ENCODE measurements at places on chromosomes 7 and 10.

DNA sequence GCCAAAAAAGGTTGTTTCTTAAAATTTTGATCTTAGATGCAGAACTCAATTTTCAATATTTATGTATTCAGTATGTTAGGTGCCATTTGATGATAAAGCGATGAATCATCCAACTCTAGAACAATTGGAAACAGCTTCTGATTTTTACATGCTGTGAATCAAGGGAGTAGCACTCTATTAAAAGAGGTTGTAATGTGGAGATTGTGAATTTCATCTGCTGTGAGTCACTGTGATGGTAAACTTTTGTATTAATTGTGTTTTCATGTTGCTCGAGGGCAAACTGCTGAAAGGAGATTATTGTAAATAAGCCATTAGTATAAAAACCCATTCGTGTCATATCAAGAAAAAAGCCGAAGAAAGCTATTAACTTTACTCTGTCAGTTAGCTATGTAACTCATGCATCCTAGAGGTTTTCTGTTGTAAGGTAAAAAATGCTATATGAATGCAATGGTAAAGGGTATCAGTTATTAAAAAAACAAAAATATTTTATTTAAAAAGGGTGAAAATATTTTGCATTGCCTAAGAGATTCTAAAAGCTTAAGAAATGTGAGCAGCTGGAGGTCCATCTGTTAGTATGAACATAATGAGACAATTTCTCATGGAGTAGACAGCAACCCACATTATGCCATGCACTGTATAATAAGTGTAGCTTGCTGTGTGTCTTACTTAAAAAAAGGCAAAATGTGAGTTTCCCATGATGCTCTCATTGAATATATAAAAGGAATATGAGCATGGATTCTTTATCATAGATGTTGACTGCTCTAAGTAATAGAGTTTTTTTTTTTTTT lies 511.0 kb upstream of the PCDH15 start:
- no peak for DNase-seq

DNA sequence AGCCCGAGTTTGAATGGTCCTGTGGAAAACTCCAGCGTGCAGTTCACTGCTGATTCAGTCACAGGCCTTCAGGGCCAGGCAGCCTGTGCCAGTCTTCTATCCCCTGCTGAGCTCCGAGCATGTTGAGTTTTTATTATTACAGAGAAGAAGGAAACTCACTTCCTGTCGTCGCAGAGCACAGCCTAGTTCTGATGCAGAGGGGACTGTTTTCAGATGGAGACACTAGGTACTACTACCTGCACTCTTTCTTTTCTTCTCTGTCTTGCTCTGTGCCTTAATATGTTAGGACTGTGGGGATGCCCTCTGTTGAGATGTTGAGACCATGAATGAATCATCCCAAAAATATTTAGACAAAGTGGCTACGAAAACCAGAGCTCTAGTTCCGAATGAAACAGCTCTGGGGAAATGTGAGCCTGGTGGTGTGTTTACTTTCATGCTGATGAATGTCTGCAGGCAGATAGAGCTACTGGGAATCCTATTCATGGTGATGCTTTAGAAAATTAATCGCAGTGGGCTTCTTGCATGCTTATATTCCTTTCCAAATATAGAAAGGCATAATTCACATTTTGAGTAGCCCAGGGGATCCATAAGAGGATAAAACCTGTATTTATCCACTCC lies 29.6 kb downstream of the CASP7 start:
- DNase-seq: no peak

DNA sequence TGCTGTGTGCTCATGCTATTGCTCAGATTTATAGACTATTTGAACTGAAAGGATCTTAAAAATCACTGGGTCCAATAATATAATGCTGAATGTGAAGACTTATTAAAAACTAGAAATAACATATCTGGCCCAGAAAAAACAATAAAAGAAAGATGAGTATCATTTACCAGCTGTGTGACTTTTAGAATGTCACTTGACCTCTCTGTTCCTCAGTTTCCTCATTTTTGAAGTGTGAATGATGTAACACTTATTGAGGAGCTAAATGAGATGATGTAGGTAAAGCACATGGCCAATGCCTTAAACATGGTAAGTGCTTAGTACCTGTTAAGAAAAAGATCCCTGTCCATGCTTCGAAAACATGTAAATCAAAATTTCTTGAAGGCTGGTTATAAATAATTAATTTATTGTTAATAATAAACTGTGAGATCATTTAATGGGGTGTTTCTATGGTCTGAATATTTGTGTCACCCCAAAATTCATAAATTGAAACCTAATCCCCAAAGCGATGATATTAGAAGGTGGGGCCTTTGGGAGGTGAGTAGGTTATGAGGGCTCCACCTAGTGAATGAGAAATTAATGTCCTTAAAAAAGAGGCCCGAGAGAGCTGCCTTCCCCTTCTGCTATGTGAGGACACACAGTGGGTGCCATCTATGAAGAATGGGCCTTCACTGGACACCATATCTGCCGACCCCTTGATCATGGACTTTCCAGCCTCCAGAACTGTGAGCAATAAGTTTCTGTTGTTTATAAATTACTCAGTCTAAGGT lies 13.0 kb downstream of the DNTT start:
- DNase-seq: no peak

DNA sequence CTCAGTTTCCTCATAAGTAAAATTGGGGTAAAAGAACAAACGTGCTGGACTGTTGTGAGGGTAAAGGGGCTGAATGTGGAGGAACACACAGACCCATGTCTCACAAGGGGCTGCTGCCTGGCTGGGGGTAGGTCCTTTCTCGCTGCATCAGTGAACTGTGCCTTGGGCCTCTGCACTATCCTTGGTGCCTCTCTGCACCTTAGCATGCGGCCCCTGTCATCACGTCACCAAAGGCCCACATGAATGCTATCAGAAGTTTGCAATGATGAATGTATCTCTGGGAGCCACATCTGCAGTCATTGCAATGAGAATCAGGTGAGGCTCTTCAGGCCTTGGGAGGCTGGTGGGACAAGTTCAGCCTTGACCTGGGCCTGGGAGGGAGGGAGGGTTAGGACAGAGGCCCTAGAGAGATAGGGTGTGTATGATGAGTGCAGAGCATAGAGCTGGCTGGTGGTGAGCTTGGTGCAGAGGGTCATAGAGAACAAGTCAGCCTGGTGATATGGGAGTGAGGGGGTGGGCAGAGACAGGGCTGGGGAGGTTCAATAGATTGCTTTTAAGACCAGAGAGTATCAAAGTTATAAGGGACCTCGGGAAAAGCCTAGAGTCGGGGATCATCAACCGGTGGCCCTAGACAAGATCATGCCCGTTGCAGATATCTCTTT lies 308.4 kb downstream of the RPS24 start:
- DNase-seq: no peak

DNA sequence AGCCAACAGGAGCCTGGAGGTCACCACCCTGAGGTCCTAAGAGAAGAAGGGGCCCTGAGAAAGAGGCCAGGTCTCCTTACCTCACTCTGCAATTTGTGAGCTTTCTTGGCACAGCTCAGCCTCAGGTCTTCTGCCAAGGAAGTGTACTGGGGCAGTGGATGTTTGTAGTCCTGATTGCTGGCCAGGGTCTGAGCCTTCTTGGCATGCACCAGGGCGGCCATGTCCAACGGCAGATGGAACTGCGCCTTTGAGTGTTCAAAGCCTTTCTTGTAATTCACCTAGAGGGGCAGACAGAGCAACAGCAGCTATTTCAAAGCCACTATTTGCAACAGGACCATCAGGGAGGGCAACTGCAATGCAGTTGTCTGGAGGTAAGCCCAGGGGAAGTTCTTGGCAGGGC lies 51.7 kb downstream of the NRAP start:
- peak; percentile 70 for DNase-seq

DNA sequence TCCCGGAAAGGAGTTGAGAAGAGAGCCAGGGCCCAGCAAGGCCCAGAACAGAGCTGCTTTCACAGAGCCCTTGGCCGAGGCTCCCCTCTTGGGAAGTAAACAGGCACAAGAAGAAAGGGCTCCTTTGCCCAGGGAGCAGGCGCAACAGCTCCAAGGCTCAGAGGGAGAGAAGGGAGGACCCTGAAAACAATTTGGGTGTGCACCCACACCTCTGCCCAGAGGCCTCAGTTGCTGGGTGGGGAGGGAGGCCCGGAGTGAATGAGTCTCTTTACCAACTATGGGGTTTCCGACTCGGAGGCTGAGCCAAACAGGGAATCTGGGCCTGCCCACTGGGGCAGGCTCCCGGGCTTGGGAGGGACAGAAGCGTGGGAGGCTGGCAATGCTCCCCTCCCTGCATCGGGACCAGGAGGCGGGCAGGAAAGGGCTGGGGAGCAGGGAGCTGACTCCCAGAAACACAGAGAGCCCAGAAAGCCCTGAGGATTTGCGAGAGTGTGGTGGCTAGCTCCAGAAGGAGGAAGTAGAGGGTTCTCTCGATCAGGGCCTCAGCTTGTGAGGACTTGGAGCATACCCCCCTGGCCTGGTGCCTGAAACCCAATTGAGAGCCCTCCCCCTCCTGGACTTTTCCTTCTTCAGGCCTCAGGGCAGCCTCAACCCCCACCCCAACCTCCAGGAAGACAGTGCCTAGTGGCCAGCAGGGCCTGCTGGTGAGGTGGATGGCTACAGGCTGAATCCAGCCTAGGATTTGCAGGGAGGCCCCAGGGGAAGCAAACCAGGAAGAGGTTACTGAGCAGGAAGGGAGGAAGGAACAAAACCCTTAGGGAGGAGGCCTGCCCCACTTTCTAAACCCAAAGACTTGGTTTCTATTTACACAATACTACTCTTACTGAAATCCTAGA lies 6.2 kb downstream of the C10orf105 start:
- peak; percentile 89 for DNase-seq

DNA sequence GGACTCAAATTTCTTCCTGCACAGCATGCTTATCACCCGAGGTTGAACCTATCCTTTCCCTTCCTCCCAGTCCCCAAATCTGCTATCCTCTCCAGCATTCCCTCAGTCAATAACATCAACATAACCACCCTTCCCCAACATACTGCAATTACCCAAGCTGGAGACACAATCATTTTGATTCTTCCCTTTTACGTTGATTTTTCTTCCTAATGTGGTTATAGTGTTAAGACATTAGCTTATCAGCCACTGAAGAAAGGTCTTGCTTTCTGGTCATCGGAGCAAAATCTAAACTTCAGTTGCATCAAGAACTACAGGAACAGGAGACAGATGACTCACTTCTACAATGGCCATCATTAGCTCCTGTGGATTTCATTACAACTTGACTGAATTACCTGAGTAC lies 3.5 kb upstream of the HBP1 start:
- DNase-seq: no peak

- no peak for DNase-seq
Observed at GRCh38 chr7:17207220-17207619, 91.2 kb upstream of the AHR start.

DNA sequence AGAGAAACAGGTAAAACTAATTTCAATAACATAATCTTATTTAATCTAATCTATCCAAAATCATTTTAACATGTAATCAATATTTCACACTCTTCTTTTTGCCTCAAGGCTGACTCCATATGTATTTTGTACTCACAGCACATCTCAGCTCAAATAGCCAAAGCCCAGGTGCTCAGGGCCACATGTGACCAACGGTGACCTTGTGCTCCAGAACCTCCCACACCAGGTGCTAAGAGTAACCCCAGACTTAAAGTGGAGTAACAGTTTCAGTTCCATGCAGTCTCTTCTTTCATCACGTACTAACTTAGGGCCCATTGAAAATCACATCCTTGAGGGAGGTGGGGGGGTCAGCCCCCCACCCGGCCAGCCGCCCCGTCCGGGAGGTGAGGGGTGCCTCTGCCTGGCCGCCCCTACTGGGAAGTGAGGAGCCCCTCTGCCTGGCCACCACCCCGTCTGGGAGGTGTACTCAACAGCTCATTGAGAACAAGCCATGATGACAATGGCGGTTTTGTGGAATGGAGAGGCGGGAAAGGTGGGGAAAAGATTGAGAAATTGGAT lies 47.3 kb downstream of the NCAPG2 start:
- no peak for DNase-seq

DNA sequence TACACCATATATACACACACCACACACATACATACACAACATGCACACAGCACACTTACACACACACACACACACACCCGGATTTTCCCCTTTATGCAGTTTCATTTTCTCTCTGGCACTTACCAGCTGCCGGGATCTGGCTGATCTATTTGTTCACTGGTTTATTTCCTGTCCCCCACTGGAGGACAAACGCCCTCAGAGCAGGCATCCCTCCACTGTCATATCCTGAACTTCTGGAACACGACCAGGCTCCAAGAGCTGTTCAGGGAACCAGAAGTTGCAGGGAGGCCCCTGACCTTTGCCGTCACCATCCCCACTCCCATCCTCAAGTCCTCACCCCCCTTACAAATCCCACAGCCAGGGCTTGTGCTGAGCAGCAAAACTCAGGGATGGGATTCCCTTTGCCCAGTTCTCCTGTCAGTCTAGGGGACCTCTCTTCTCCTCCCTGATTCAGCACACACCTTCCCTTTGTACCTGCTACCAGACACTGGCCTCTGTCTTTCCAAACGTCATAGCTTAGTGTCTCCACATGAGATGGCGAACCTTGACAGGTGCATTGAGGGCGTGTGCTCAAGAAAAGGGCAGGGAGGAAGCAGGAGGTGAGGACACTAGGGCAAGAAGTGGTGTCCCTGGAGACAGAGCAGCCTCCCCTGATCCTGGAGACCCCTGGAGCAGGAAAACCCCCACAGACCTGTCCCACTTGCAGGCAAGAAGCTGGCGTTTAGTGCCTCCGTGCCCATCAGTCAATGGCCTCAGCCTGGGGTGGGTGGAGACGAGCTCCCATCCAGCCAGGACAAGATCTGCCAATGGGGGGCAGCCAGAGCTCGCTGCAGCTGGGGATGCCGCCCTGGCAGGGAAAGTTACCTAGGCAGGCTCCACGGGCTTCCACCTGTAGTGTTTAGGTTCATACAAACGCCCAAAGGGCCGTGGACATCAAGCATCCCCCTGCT lies 12.7 kb upstream of the DOCK1 start:
- no peak for DNase-seq

GRCh38 chr10:119398996-119399395 lies 143.5 kb downstream of the RGS10 start:
- no peak for DNase-seq

- DNase-seq: no peak
Observed at GRCh38 chr7:36021367-36021766, 131.7 kb upstream of the EEPD1 start.

GRCh38 chr10:130959752-130960195 lies 351.7 kb downstream of the TCERG1L start:
- DNase-seq: no peak

DNA sequence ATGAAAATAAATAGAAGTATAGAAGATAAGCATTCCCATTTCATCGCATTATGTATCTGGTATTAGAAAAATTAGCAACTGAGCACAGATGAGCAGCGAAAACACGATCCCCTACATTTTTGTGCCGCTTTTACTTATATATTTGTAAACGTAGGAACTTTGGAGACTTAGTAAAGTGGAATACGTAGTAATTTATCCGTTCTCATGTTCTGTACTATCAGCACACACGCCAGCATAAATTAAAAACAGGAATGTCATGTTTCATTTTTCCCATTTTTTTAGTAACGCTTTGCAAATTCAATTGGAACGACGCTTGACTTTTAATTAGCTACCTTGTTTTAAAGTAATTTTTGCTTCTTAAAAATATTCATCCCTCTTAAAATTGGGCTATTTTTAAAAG lies 2.4 kb downstream of the ZNRF2 start:
- DNase-seq: no peak

GRCh38 chr7:112185005-112185834 lies 21.0 kb downstream of the DOCK4 start:
- no peak for DNase-seq

- no peak for DNase-seq
Observed at GRCh38 chr7:2686101-2686500, 1.9 kb upstream of the AMZ1 start.

All from left ventricle myocardium superior (tissue), 1 donor.